ENCODE measurements at places on chromosomes 6 and 20. TPM values are rescaled to one million over a fixed set of nuclear protein-coding genes. Genes with fewer than 3 reads are reported as not detected.
A peak's percentile ranks its signal among the peaks of the same experiment; 100 is the strongest.

The OR2H2 gene
- not detected for total RNA-seq

The FRMD1 gene
- not detected for total RNA-seq

The WFDC10A gene
- not detected for total RNA-seq

The CLPSL1 gene
- total RNA-seq: not detected

The ZBTB22 gene
- total RNA-seq: 27.3 TPM

The FAM83B gene
- total RNA-seq: 17.4 TPM

The PLEKHG1 gene
- total RNA-seq: 42.2 TPM

The NHLRC1 gene
- 0.60 TPM for total RNA-seq

DNA sequence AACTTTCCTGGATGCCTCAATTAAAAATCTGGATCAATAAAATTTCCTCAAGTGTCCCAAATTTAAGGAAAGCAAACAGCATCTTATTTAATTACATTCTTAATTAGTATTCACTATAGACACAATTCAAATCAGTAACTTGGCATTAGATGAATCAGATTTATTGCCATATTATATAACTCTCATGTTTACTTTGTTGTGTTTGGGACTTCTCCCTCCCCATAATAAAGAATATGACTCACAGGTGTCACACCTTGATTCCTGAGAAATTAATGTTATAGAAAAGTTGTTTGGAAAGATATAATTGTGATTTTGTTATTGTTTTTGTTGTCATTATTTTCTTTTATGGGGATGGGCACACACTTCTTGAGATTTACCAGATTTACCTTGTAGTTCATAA is 18.4 kb downstream of the EYA4 start:
- no peak overlapping the region for H3K4me3 ChIP-seq
- no peak for DNase-seq
- H3K36me3 ChIP-seq: no peaks in the 10 kb centered on the region
- H3K27ac ChIP-seq: no peak overlapping the region
- peaks cover 20% of the 10 kb centered on the region for H3K27me3 ChIP-seq
- no peaks in the 10 kb centered on the region for H3K4me1 ChIP-seq

DNA sequence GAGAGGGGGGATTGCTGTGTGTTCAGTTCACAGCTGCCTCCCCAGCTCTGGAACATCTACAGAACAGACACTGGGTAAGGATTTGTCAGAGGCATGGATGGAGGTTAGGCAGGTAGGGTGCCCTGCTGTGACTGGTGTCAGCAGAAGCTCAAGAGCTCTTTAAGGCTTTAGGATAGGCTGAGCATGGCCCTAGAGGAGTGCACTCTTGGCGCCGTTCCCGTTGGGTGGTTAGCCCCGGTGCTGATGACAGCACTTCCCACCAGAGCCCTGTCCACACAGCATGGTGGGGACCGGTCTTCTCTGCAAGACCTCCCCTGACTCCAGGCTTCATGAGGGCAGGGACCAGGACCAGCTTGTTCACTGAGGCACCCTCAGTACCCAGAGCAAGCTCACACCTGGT is 262.0 kb downstream of the BMP7 start:
- H3K27me3 ChIP-seq: peaks cover 39% of the 10 kb centered on the region
- H3K4me3 ChIP-seq: no peak overlapping the region
- no peak for DNase-seq
- peaks cover 20% of the 10 kb centered on the region for H3K4me1 ChIP-seq
- no peaks in the 10 kb centered on the region for H3K36me3 ChIP-seq
- H3K27ac ChIP-seq: no peak overlapping the region

GRCh38 chr6:109510358-109510757 is 27.3 kb upstream of the ZBTB24 start:
- H3K36me3 ChIP-seq: no peaks in the 10 kb centered on the region
- no peaks in the 10 kb centered on the region for H3K27me3 ChIP-seq
- H3K4me1 ChIP-seq: peaks cover 2% of the 10 kb centered on the region
- H3K27ac ChIP-seq: no peak overlapping the region
- no peak for DNase-seq

- DNase-seq: no peak
- H3K27ac ChIP-seq: peak overlapping the region; percentile 2
- H3K4me1 ChIP-seq: peaks cover 17% of the 10 kb centered on the region
- H3K27me3 ChIP-seq: peaks cover 93% of the 10 kb centered on the region
- H3K36me3 ChIP-seq: no peaks in the 10 kb centered on the region
- H3K4me3 ChIP-seq: peak overlapping the region; percentile 52
These were observed 5.6 kb downstream of the TFAP2A start for GRCh38 chr6:10409233-10409721.

- H3K4me1 ChIP-seq: no peaks in the 10 kb centered on the region
- no peaks in the 10 kb centered on the region for H3K36me3 ChIP-seq
- no peak overlapping the region for H3K4me3 ChIP-seq
- H3K27ac ChIP-seq: no peak overlapping the region
- DNase-seq: no peak
These were observed 21.9 kb upstream of the PNRC1 start for GRCh38 chr6:89058627-89059026.

DNA sequence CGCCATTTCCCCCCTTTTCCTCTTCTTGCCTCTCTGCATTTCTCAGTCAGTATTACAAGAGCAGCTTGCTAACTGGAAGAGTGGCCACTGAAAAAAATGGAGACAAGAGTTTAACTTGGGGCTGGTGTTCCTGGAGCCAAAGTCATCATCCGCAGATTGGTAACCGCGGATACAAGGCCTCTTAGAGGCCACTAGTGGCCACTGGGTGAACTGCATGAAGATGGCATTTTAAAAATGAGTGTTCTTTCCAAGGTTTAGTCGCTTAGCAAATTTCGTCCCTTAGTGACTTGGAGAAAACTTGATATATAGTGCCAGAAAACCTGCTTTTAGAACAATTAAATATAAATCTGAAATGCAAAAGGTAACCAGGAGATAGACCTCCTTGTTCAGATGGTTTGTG is 4.8 kb downstream of the F13A1 start:
- H3K4me1 ChIP-seq: peaks cover 3% of the 10 kb centered on the region
- H3K27ac ChIP-seq: no peak overlapping the region
- H3K36me3 ChIP-seq: no peaks in the 10 kb centered on the region
- DNase-seq: peak; percentile 30
- no peak overlapping the region for H3K4me3 ChIP-seq
- peaks cover 44% of the 10 kb centered on the region for H3K27me3 ChIP-seq

GRCh38 chr6:4164456-4164855 is 29.1 kb upstream of the ECI2 start:
- H3K4me3 ChIP-seq: no peak overlapping the region
- peaks cover 4% of the 10 kb centered on the region for H3K36me3 ChIP-seq
- H3K4me1 ChIP-seq: peaks cover 16% of the 10 kb centered on the region
- no peak overlapping the region for H3K27ac ChIP-seq
- peaks cover 4% of the 10 kb centered on the region for H3K27me3 ChIP-seq

DNA sequence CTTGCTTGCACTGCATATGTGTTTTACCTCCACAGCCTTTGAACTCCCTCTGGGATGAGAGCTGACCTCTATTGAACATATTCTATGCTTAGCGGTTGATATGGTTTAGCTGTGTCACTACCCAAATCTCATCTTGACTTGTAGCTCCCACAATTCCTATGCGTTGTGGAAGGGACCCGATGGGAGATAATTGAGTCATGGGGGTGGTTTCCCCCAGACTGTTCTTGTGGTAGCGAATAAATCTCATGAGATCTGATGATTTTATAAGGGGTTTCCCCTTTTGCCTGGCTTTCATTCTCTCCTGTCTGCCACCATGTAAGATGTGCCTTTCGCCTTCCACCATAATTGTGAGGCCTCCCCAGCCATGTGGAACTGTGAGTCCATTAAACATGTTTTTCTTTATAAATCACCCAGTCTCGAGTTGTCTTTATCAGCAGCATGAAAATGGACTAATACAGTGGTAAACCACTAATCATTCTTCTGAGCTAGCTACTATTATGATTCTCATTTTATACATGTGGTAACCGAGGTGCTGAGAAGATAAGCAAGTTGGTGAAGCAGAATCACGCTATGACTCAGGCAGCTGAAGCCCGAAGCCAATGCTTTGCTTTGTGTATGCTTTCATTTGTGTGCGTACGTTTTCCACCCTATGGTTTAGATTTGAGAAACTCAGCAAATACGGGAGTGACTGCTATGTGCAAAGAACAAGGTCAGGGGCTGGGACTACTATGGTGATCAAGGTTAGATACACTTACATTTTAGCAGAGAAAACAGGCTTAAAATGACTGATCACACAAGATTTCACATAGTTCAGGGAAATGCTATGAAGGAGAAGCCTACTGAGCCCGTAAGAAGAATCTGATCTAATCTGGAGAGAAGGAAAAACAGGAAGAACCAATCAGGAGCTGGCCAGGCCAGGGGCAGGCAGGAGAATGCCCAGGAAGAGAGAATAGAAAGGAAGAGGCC is 363.5 kb downstream of the ESR1 start:
- no peaks in the 10 kb centered on the region for H3K27me3 ChIP-seq
- peak overlapping the region; percentile 17 for H3K27ac ChIP-seq
- H3K36me3 ChIP-seq: peaks cover 8% of the 10 kb centered on the region
- DNase-seq: no peak

DNA sequence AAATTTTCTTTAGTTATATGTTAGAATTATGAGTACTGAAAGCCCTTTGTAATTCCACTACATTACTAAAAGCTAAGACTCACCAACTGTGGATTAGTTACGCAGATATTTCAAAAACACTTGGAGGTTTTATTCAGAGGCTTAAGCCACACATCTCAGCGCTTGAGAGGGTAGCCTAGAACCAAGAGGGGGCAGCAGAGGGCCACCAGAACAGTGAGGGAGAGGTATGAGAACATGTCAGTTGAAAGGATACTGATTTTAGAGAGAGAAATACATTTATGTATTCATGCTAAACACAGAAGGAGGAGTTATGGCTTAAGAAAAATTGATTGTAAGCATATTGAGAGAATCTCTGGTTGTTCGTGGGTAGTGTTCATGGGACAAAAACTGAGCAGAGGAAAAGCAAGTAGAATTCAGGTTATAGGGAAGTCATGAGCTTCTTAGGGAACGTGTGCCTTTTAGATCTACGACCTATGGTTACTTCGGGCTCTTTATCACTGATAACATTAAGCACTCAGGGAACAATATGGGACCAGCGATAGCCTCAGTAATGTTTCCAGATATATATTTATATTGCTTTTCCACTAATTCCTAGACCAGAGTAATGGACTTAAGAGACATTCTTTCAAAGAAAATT is 20.4 kb upstream of the SERINC1 start:
- H3K4me3 ChIP-seq: no peak overlapping the region
- no peak for DNase-seq
- no peaks in the 10 kb centered on the region for H3K4me1 ChIP-seq

- peaks cover 6% of the 10 kb centered on the region for H3K36me3 ChIP-seq
- DNase-seq: no peak
- no peaks in the 10 kb centered on the region for H3K27me3 ChIP-seq
These were observed 143.5 kb upstream of the AFDN start for GRCh38 chr6:167683028-167683862.

DNA sequence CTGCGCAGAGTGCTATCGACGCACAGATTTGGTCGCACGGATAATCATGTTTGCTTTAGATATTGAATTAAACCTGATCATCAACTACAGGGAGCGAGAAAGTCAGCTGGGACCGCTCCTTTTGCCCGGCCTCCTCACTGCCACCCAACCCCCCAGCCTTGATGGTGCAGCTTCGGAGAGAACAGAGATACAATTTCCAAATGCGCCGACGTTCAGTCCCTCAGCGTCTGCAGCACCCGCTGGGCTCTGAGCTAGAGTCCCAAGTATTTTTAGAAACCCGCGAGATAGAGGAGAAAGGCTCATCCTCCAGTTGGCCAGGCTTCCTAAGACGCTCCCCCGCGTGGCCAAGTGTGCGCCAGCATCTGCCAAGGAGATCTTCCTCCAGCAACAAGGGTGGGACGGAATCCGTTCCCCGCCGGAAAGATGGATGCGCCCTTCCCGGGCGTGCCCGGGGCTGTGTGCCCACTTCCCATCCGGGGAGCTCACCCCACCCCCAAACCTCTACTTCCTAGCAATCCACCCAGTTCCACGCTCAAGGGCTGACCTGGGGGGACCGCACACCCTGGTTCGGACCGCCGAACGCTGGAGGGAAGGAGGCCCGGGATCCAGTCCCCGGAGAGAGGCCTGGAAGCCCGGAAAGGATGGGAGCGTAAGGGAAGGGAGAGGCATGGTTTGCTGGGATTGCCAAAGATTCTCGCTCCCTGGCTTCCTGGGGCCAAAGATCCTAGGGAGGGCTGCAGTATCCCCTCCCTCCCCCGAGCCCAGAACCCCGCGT is 4.1 kb downstream of the NKX2-2 start:
- peak overlapping the region; percentile 35 for H3K4me3 ChIP-seq
- peak overlapping the region; percentile 77 for H3K27ac ChIP-seq
- peaks cover 10% of the 10 kb centered on the region for H3K4me1 ChIP-seq
- DNase-seq: no peak
- H3K36me3 ChIP-seq: no peaks in the 10 kb centered on the region
- peaks cover 82% of the 10 kb centered on the region for H3K27me3 ChIP-seq

DNA sequence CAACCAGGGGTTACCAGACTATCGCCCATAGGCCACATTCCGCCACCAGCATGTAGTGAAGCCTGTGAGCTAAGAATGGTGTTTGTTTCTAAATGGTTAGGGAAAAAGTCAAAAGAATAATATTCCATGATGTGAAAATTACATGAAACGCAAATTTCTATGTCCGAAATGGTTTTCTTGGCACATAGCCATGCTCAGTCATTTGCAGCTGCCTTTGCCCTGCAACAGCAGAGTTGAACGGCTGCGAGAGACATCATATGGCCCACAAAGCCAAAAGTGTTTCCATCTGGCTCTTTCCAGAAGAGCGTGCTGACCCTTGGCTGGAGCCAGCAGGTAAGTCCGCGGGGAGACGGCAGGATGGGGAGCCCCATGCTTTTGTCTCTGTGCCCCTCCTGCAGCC is 60.7 kb downstream of the FAM120B start:
- H3K4me3 ChIP-seq: no peak overlapping the region
- H3K27me3 ChIP-seq: no peaks in the 10 kb centered on the region
- DNase-seq: no peak
- H3K36me3 ChIP-seq: peaks cover 7% of the 10 kb centered on the region
- no peak overlapping the region for H3K27ac ChIP-seq

DNA sequence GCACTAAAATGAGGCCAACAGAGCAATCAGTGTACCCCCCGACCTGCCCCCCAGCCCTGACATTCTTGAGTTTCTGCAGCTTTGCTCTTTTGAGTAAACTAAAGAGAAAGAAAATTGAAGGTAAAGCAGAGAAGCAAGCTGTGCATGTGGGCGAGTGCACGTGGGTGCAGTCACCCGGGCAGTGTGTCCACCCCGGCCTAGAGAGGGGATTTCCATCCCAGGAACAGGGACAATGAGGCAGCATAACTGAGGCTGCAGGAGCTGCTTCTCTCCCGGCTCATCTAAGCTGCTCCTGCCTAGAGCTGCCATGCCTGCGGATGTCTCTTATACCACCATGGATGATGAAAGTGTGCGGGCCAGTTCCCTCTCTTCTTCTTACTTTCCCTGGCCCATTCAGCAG is 16.8 kb downstream of the CASS4 start:
- H3K27ac ChIP-seq: no peak overlapping the region
- no peak for DNase-seq
- no peak overlapping the region for H3K4me3 ChIP-seq
- no peaks in the 10 kb centered on the region for H3K36me3 ChIP-seq
- peaks cover 10% of the 10 kb centered on the region for H3K27me3 ChIP-seq

DNA sequence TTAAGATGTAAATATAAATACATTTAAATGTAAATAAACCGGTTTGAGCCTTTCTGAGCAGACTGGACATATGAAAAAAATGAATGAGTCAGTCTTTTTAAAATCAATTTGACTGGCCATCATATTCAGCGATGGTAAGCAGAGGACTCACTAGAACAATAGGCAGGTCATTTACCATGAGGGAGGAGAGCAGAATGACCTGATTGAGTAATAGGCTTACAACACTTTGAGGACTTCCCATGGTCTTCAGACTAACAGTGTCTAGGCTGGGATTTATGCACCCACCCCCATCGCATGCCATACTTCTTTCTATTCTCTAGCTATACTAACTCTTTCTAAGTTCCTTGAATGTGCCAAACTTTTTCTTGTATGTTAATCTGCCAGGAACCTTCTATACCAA is 241.9 kb upstream of the RAB32 start:
- no peak overlapping the region for H3K4me3 ChIP-seq
- no peaks in the 10 kb centered on the region for H3K27me3 ChIP-seq
- no peaks in the 10 kb centered on the region for H3K36me3 ChIP-seq
- no peak for DNase-seq

All from progenitor cell of endocrine pancreas (in vitro differentiated cells).